ENCODE measurements at places on chromosomes 6 and 20.

DNA sequence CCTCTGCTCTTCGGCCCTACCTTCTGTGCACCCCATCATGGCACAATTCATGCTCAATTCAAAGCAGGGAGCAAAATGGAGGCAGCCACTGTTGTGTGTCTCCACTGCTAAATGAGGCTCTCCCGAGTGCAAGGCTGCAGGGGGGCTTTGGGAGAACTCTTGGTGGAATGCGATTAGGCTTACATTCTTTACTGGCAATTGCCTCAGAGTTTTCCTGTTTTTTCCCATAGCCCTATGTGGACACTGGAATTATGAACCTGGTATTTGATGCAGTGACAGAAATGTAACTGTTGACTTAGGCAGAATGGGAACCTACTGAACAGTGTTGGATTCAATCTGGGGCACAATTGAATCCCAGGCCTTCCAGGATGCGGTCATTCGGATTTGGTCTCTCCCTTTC is 187.9 kb upstream of the GMDS start:
- no peak for DNase-seq

- DNase-seq = no peak
These were observed 68.4 kb downstream of the RPP40 start for GRCh38 chr6:4935486-4935885.

- DNase-seq = no peak
These were observed 24.5 kb downstream of the TOX2 start for GRCh38 chr20:43938932-43939761.

- DNase-seq = peak; percentile 99
These were observed 42.3 kb upstream of the ATXN1 start for GRCh38 chr6:16803294-16804200.

DNA sequence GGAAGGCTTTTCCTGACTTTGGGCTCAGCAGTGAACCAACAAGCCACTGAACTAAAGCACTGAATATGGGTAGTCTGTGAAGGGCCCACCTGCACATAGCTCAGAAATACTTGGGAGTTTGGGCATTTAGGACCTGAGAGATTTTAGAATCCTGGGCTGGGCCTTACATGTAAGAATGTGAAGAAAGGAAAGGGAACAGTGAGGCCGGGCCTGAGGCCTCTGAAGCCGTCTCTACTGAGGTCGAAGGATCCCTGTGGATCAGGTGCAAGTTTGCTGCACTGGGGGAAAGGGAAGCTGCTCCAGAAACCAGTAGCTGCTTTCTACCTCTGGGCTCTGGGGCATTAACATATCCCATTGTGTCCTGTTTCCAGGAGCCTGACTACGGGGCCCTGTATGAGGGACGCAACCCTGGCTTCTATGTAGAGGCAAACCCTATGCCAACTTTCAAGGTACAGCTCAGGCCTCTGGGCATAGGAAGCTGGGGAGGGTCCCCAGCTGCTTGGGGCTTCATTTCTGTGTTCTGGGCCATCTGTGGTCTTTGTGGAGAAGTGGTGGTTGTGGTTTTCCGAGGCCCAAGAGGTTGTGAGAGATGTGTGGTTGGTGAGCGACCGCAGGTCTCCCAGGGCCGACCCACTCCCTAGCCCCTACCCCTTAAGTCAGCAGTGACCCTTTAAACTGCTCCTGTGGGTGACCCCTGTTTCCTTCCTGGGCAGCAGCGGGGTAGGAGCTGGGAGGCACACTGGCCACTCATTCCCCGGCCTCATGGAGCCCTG is 30.3 kb downstream of the PLCG1 start:
- no peak for DNase-seq
